Activated B cell treated with CpG ODN at 0.5 μM for 24 hours (primary cell): ENCODE measurements at places on chromosomes 7 and 10. TPM values are rescaled to one million over a fixed set of nuclear protein-coding genes. Genes with fewer than 3 reads are reported as not detected.

Gene ACTL6B
- not detected in 2 replicates for total RNA-seq

GRCh38 chr10:650886-651615 lies 38.4 kb downstream of the DIP2C start:
- no peak for DNase-seq
- H3K27ac ChIP-seq: no peak overlapping the region
- no peaks in the 10 kb centered on the region for H3K4me1 ChIP-seq
- H3K4me3 ChIP-seq: no peak overlapping the region
- peaks cover 4% of the 10 kb centered on the region for H3K27me3 ChIP-seq

GRCh38 chr7:108335269-108335918 lies 120.8 kb downstream of the NRCAM start:
- no peak overlapping the region for H3K4me3 ChIP-seq
- H3K36me3 ChIP-seq: no peaks in the 10 kb centered on the region
- no peak overlapping the region for H3K27ac ChIP-seq
- H3K27me3 ChIP-seq: no peaks in the 10 kb centered on the region

- H3K36me3 ChIP-seq: no peaks in the 10 kb centered on the region
- no peaks in the 10 kb centered on the region for H3K27me3 ChIP-seq
- H3K27ac ChIP-seq: no peak overlapping the region
- H3K4me1 ChIP-seq: peaks cover 2% of the 10 kb centered on the region
- no peak for DNase-seq
These were observed 11.1 kb downstream of the KCP start for GRCh38 chr7:128899392-128899791.

DNA sequence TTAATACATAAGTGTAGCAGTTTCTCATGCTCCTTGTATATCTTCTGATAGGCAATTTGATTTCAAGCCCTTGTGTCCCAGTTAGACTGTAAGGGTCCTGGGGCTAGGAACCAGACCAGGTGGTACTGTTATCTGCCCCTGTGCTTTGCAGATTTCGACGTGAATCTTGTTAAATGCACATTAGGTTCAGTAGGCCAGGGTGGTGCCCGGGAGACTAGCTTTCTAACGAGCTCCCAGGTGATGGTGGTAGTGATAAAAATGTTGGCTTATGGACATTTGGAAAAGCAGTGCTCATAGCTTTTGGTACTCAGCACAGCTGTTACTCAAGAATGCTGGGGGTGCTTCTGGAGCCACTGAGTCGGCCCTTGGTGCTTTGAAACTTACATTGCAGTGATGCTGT lies 64.2 kb downstream of the PRPF18 start:
- no peak overlapping the region for H3K4me3 ChIP-seq
- H3K27ac ChIP-seq: no peak overlapping the region
- H3K27me3 ChIP-seq: no peaks in the 10 kb centered on the region

GRCh38 chr7:95209276-95209675 lies 115.1 kb downstream of the PON1 start:
- no peak for DNase-seq
- H3K4me1 ChIP-seq: no peaks in the 10 kb centered on the region
- no peaks in the 10 kb centered on the region for H3K27me3 ChIP-seq
- no peaks in the 10 kb centered on the region for H3K36me3 ChIP-seq

DNA sequence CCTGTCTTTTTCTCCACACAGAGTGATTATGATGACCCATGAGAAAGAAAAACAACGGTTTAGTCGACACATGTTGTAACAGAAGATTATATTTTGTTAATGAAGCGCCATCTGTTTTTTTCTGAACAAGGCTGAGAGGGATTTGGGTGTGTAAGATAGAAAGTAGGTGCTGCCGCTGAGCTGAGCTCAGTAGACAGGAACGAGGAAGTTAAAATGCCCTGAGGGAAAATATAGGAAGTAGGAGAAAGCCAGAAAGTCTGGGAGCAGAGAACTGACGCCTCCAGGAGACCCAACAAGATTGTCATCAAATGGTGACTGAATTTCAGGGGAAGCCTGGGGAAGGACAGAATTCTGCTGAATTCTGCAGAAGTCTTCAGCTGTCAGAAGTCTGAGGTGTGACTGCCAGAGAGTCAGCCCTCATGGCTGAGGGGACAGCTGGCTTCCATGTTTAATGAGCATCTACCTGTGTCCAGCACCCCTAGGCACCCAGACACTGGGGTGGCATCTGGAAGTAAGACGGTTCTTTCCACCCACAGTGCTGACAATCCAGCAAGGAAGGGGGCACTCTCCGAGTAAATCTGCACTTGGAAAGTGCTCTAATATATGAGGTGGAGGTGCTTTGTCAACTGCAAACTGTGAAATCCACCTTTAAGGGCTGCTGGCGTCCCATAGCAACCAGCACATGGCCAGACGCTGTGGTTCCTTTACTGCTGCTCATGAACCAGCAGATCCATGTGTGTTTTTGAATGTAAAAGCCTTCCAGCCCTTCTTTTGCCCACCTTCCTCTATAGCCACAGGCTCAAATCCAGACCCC lies 12.5 kb upstream of the TSPAN15 start:
- peaks cover 16% of the 10 kb centered on the region for H3K27me3 ChIP-seq
- H3K27ac ChIP-seq: no peak overlapping the region
- H3K36me3 ChIP-seq: no peaks in the 10 kb centered on the region
- H3K4me1 ChIP-seq: no peaks in the 10 kb centered on the region
- no peak for DNase-seq
- H3K4me3 ChIP-seq: no peak overlapping the region

DNA sequence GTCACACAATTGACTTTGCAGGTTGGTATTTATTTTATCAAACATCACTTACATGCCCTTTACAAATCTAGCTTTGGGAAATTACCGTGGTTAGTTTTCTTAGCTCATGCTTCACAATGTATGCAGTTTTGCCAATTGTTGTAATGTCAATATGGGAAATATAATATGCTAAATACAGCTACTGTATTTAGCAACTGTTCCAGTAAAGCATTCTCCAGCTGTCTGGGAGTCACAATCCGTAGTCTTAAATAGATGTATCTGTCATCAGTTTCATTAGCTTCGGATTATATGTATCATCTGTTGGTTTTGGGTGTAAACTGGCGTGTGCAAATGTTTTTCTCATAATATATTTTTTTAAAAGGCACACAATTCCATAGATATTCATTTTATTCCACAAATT lies 19.4 kb upstream of the AHR start:
- H3K36me3 ChIP-seq: no peaks in the 10 kb centered on the region
- no peaks in the 10 kb centered on the region for H3K4me1 ChIP-seq

GRCh38 chr10:6578795-6579182 lies 1.3 kb downstream of the PRKCQ start:
- no peak overlapping the region for H3K4me3 ChIP-seq
- no peak overlapping the region for H3K27ac ChIP-seq
- H3K27me3 ChIP-seq: peaks cover 41% of the 10 kb centered on the region
- H3K4me1 ChIP-seq: peaks cover 5% of the 10 kb centered on the region
- no peak for DNase-seq

DNA sequence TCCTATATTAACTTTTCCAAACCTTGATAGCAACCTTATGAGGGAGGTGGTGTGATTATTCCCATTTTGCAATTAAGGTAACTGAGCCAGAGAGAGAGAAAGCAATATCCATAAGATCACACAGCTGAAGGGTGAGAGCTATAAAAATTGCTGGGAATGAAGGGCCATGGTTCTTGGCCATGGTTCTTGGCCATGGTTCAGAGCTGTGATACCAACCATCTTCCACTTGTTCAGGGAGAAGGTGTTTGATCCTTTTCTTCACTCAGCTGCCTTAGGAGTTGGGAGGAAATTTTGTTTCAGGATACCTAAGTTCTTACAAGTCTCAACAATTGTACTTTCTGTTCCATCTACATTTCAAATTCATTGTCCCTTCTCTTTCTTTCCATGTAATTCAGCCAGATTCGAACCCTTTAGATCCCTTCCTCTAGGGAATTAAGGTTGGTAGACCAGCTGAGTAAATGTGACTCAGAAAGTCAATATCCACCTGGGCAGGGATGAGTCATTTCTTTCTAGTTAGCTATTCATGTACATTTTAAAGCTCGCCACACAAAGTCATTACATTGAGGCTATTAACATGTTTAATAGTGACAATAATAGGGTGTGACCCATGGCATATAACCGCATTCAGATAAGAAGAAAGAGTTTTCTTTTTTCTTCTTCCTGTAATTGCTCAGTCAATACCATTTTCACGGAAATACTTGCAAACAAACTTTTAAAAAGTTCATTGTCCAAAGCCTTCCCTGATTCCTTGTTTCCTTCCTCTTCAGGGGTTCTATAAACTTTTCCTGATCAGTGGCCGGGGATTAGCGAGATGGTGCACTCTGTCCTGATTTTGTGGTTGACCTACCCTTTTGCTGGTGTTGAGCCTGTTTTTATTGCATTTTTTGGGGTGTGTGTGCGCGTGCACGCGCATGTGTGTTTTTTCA lies 143.4 kb downstream of the TCF7L2 start:
- H3K36me3 ChIP-seq: no peaks in the 10 kb centered on the region
- peaks cover 21% of the 10 kb centered on the region for H3K4me1 ChIP-seq
- H3K27ac ChIP-seq: no peak overlapping the region
- H3K4me3 ChIP-seq: peak overlapping the region; percentile 21
- DNase-seq: no peak
- H3K27me3 ChIP-seq: peaks cover 4% of the 10 kb centered on the region

GRCh38 chr10:5314840-5315239 lies 49.9 kb upstream of the UCN3 start:
- no peak overlapping the region for H3K4me3 ChIP-seq
- H3K4me1 ChIP-seq: peaks cover 2% of the 10 kb centered on the region
- no peak for DNase-seq
- H3K27me3 ChIP-seq: peaks cover 2% of the 10 kb centered on the region

GRCh38 chr7:133573554-133574265 lies 320.8 kb downstream of the EXOC4 start:
- DNase-seq: no peak
- no peak overlapping the region for H3K27ac ChIP-seq
- peaks cover 7% of the 10 kb centered on the region for H3K36me3 ChIP-seq
- no peak overlapping the region for H3K4me3 ChIP-seq

DNA sequence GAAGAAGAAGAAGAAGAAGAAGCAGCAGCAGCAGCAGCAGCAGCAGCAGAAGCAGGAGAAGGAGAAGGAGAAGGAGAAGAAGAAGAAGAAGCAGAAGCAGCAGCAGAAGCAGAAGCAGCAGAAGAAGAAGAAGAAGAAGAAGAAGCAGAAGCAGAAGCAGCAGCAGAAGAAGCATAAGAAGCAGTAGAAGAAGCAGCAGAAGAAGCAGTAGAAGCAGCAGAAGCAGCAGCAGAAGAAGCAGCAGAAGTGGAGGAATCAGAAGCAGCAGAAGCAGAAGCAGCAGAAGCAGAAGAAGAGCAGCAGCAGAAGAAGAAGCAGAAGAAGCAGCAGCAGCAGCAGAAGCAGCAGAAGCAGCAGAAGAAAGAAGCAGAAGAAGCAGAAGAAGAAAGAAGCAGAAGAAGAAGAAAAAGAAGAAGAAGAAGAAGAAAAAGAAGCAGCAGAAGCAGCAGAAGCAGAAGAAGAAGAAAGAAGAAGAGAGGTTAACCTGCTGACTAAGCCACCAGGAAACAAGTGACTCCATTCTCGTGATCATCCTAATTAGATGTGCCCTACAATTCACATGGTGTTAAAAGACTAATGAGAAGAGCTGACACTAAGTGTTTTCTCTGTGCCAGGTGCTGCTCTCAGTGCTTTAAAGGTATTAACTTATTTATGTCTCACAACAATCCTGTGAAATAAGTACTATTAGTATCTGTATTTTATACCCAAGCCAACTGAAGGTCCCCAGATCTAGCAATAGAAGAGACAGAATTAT lies 11.6 kb downstream of the CDNF start:
- no peaks in the 10 kb centered on the region for H3K36me3 ChIP-seq
- no peak for DNase-seq
- H3K4me3 ChIP-seq: no peak overlapping the region
- no peaks in the 10 kb centered on the region for H3K27me3 ChIP-seq
- H3K4me1 ChIP-seq: peaks cover 20% of the 10 kb centered on the region

Gene EEPD1
- total RNA-seq: 0.59 and 0.64 TPM in 2 replicates

Gene ETV1
- total RNA-seq: not detected in 2 replicates

DNA sequence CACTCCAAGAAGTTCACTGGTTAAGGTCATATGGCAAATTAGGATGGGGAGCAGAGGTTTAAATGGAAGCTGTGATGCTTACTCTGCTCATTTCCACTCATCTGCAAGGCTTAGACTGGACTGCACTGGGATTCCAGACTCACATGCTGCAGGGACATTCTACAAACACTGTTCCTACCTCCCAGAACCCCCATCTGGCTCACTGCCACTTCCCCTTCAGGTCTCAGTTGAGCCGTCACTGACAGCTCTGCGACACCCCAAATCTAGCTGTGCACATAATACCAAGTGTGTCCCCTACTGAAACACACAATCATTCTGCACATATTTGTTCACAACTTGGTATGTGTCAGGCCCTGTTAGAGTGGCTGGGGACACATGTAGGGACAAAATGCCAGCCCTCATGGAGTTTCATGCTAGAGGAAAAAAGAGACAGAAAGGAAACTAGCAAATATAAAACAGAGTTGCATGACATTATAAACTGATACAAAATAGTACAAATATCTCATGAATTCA lies 5.4 kb downstream of the PRKCQ start:
- H3K4me3 ChIP-seq: no peak overlapping the region
- H3K27me3 ChIP-seq: peaks cover 32% of the 10 kb centered on the region
- H3K36me3 ChIP-seq: no peaks in the 10 kb centered on the region
- H3K4me1 ChIP-seq: no peaks in the 10 kb centered on the region
- H3K27ac ChIP-seq: no peak overlapping the region

Gene LIPM
- not detected in 2 replicates for total RNA-seq
